ENCODE measurements at places on chromosomes 12 and 14.

DNA sequence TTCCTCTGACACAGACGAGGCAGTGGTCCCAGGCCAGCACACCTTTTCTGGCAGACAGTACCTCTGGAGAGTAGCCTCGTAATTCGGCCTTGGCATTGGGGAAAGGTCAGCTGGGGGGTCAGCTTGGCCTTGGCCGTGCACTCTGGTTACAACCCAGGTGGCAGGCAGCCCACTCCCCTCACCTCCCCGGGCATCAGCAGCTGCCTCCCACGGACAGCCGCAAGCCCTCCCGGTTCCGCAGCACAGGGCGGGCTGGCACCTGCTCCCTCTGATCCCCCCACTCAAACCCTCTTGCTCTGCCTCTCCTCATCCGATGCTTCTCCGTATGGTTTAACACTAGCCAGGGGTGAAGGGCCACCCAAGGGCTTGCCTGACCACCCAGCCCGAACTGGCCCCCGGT, 50.6 kb downstream of the TEAD4 start:
- no peak for DNase-seq

DNA sequence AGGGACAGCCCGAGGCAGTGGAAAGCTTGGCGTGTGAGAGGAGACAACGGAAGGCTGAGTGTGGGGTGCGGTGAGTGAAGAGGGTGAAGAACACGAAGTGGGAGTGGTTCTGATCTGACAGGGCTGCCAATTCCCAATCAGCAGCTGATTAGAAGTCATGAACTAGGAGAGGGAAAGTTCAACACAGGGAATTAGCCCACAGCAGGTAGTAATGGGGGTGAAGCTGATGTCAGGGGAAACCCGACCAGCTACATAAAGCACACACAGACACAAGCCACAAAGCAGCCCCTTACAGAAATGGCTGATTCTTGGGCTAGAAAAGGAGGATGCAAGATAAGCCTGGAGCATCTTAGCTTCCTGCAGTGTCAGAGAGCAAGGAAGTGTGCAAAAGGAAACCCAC, 47.5 kb upstream of the TCL1A start:
- no peak for DNase-seq

DNA sequence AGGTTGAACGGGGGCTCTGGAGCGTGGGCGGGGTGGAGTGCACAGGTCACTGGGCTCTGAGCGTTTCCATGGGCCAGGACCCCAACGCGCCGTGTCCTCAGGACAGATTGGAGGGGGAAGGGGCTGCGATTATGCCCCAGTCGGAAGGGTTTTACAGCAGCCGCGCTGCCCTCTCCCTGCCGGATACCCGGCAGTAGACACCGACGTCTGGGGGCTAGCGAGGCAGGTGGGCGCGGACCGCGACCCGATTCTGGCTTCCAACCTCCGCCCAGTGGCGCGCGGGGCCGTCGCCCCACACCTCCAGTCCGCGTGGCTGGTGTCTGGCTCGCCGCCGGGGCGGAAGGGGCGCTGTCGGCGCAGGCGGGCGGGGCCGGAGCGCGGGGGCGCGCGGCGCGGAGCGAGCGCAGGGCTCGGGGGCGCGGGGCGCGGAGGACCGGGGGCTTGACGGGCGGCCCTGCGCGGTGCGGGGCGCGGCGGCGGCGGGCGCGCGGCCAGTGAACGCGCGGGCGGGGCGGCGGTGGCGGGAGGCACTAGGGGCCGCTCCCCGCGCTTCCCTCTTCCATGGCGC, 2.4 kb upstream of the KIF26A start:
- DNase-seq, result no peak

DNA sequence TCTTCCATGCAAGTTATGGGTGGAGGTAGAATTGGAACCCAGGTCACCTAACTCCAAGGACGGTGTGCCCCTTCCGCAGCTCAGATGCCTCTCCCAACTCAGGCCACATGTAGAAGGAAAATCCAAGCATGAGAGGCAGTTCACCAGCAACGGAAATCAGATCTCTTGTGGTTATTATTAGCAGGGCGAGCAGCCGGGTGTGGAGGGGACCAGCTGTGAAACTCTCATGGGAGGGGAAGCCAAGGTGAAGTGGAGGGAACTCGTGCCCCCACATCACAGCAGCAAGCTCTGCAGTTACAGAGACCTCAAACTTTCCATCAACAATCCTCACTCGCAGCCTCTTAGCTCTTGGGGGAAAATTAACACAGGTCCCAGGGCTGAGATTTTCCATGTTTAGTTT, 79.7 kb downstream of the KSR2 start:
- peak; percentile 55 for DNase-seq

- DNase-seq, result peak; percentile 81
These were observed 19.8 kb downstream of the HVCN1 start for GRCh38 chr12:110669193-110669502.

DNA sequence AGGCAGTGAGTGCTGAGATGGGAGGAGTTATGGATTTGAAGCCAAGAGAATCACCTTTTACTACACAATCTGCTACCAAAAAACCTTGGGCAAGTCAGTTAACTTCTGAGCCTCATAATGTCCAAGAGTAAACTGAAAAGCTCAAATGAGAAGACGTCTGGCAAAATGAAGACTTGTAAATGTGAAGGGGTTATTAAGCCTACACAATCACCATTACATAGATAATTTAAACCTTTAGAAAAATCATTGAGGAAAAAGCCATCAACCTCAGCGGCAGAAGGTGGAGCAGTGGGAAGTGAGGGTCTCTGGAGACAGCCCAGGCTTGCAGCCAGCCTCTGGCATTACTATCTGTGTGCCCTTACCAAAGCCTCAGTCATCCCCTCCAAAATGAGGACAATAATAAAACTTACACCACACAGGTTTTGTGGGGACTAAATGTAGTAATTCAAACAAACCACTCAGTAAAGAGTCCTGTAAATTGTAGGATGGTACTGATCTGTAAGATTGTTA, 50.5 kb upstream of the CCDC175 start:
- no peak for DNase-seq

Data from GM12865 (cell line).